ENCODE measurements at places on chromosomes 2 and 18. TPM values are rescaled to one million over a fixed set of nuclear protein-coding genes. Genes with fewer than 3 reads are reported as not detected.
A peak's percentile ranks its signal among the peaks of the same experiment; 100 is the strongest.

The REG1B gene
- total RNA-seq, result not detected

The SERPINB7 gene
- total RNA-seq, result 4.2 TPM

The COA5 gene
- total RNA-seq, result 37.5 TPM

The BOLL gene
- not detected for total RNA-seq

The ERBB4 gene
- not detected for total RNA-seq

The TMEM198 gene
- total RNA-seq, result 5.8 TPM

The UNC80 gene
- total RNA-seq, result not detected

The CAPN14 gene
- 0.35 TPM for total RNA-seq

The RUFY4 gene
- total RNA-seq, result not detected

The REG3G gene
- total RNA-seq, result not detected

DNA sequence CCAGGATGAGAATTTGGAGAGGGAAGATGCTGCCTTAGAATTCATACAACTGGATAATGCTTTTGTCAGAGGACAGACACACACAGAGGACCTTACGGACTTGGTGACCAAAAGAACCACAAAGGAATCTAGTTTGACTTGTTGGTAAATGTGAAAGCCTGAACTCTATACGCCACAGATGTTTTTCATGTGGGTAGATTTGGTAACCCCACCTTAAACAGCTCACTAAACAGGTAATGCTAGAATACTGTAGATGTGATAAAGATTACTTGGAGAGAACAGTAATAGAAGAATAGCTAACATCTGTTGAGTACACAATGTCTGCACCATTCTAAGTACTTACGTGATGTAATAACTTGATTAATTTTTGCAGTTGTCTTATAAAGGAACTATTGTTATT is 24.1 kb downstream of the ANXA4 start:
- DNase-seq, result peak; percentile 18

DNA sequence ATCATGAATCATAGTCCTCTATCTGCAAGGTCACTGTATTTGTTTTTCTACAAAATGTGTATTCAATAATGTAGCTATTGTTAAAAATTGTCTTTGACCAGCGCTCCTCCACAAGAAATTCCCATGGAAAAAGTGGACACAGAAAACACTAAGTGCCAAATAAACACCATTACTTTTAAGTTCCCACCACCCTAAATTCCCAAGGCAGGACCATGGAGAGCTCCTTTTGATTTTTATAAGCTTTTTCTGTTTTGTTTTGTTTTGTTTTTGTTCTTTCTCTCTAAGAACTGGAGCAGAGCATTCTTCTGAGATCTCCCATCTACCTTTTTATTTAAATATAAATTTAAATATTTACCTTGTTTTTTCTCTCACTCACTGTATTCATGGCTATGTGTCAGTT is 44.5 kb downstream of the LRATD1 start:
- DNase-seq, result no peak

DNA sequence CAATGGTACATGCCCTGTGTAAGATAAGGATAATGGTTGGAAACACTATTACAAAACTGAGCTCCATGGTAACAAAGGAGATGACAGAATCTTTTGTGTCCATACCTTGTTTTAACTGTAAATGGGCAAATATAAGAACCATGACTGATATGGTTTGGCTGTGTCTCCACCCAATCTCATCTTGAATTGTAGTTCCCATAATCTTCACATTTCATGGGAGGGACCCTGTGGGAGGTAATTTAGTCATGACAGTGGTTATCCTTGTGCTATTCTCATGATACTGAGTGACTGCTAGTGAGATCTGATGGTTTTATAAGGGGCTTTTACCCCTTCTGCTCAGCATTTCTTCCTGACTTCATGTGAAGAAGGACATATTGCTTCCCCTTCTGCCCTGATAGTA is 211.7 kb upstream of the RGPD4 start:
- DNase-seq, result no peak

- DNase-seq, result no peak
Observed at GRCh38 chr18:47969816-47970215, 39.4 kb upstream of the SMAD2 start.

GRCh38 chr2:190678444-190679162 is 29.7 kb downstream of the NAB1 start:
- no peak for DNase-seq

- no peak for DNase-seq
Observed at GRCh38 chr2:149899390-149899789, 311.8 kb upstream of the MMADHC start.

- no peak for DNase-seq
Observed at GRCh38 chr2:14756122-14756541, 123.6 kb downstream of the LRATD1 start.

- no peak for DNase-seq
Observed at GRCh38 chr2:165067643-165068486, 112.5 kb upstream of the SLC38A11 start.

- no peak for DNase-seq
Observed at GRCh38 chr2:238796223-238796885, 51.5 kb upstream of the TWIST2 start.

DNA sequence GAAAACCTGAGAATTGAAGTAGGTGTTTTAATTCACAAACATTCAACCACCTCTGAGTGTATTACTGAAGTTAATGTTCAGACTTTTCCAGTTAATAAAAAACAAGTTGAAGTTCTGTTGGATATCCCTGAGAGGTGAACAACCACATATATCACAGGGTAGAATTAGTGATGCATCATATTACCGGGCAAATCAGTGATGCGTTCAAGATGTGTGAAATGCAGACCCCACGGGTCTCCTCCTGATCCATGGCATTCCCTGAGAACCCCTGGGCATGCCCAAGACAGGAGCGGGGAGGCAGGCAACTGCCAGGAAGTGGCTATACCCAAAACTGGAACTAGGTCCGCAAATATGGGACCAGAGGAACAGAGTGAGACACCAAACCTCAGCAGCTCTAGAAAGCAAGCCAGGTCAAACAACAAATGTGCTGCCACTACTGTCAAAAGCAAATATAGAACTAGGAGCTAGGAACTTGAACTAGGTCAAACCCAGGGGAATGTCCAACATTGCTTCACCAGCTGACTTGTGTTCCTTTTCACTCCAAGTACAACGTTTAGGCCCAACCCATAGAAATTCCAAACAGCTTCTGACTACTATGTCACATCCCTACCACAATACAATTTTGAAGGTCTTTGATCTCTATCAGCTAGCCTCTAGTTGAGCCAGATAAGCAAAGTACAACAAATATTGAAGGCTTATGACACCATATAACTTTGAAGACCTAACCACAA is 20.2 kb downstream of the PSTPIP2 start:
- peak; percentile 69 for DNase-seq

DNA sequence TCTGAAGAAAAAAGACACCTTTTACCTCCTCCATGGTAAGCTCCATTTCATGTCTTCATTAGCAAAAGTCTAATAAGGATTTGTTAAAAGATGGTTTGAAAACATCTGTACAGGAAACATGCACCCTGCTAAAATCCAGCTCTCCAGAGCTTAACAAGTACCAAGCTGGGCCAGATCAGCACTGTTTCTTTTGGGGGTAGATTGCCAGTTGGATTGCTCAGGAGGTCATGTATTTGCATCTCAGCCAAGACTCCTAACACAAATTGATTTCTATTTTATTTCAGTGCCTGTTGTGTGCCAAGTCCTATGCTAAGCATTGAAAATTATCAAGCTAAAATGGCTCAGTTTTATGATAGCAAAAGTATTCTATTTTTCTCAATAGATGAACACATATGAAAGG is 3.4 kb upstream of the TMEM182 start:
- DNase-seq, result no peak

- DNase-seq, result no peak
Observed at GRCh38 chr18:45218436-45218835, 396.8 kb upstream of the SLC14A2 start.

- DNase-seq, result no peak
Observed at GRCh38 chr2:23618794-23619530, 234.0 kb downstream of the KLHL29 start.

GRCh38 chr2:240921311-240921994 is 15.3 kb downstream of the CROCC2 start:
- peak; percentile 75 for DNase-seq

DNA sequence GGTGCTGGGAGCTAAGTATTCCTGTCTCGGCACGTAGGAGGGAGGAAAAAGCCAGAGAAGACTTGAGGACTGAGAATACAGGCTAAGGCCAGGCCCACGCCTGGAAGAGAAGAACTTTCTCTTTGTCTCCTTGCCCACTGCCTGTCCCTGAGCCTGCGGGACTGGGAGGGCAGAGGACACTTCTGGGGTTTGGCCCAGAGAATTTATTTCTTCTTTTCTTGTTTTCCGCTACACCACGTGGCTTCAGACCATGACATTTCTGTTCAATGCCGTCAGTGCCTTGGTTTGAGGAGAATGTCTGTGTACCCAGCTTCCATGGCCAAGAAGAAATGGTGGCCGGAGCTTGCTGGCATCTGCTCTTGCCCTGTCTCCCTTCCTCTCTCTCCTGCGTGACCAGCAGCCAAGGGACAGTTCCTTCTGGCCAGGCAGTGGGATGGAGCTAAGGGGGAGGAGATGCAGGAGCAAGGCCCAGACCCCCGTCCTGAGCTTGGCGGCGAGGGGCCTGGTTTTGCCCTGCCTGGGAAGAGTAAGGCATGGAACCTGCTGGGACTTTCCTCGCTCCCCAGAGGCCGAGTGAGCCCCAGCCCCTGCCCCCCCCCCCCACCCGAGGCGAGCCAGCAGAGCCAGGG is 140.3 kb downstream of the KLHL29 start:
- DNase-seq, result no peak

DNA sequence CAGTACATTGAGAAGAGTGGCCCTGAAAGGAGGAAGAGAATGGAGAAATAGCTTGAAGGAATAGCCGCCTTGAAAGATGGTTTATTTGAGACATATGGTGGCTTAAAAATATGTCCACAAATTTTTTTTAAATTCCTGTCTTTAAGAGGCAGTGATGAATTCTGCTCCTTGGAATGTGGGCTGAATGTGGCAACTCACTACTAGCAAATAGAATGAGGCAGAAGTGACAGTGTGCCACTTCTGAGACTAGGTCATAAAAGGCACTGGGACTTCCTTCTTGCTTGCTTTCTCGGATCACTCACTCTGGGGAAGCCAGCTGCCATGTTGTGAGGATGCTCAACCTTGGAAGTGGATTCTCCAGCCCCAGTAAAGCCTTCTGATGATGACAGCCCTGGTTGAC is 67.0 kb downstream of the FAM161A start:
- no peak for DNase-seq

DNA sequence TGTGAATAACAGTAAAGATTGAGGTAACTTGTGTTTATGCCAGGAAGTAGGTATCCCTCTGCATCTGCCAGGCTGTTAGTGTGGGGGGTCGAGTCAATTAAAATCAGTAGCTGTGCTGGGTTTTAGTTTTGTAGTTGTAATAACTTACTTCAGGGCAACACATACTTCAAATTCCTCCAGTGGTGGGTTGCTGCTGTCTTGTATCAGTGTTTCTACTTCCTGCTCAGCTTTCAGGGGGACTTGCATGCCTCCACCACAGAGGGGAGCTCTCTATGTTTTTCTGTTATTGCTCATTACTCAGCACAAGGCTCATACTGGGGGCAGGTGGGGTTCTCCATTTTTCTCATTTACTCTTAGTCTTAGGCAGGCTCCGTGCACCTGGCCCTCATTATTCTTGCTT is 136.8 kb downstream of the CAPN13 start:
- no peak for DNase-seq

GRCh38 chr18:12287131-12287681 is 20.8 kb upstream of the TUBB6 start:
- DNase-seq, result peak; percentile 70

DNA sequence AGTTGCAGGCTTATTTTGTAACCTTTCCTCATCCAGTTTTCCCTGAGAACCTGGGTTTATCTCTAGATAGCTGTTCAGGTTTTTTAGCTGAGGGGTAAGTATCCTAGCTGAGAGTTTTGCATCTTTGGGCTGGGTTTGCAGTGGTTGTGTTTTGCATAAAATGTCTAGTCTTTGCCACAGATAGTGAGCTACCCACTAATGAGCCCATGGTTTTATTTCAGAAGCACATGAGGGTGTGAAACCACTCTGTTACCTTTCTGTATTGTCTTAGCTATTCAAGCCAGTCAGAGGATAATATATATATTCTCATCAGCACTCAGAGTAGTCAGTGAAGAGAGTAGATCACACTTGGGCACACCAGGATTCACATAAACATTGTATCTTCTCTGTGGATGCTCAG is 24.6 kb upstream of the TXNDC2 start:
- DNase-seq, result no peak

GRCh38 chr18:361941-362310 is 94.1 kb upstream of the THOC1 start:
- DNase-seq, result peak; percentile 64

DNA sequence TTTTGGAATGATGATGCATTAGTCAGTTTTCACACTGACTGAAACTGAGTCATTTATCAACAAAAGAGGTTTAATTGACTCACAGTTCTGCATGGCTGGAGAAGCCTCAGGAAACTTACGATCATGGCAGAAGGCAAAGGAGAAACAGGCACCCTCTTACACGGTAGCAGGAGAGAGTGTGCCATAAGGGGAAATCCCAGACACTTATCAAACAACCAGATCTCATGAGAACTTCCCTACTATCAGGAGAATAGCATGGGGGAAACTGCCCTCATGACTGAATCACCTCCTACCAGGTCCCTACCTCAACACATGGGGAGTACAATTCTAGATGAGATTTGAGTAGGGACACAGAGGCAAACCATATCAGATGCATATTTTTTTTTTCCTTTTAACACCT is 504.5 kb upstream of the VRK2 start:
- no peak for DNase-seq

DNA sequence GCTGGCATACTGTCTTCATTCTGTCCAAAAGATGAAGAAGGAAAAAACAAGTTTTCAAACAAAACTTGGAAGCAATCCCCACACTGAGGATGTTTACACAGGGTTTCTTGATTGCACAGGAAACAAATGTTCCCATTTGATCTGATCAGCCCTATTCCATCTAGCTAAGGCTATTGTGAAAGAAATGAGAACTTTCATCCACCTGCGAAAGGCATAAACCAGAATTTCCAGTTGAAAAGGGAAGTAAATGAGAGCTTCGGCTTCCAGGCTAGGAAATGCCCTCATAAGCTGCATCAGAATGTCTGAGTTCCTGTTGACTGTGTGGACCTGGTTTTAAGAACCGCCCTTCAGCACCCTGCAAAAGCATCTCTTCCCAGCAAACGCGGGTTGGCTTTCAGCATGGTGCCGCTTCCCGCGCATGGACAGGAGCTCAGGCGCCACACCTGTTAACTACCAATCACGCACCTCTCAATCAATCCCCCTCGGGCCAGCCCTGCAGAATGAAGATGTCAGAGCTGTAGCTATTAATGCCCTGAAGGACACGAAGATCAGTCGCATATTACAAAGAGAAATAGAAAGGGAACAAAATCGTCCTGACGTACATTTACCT is 850.4 kb downstream of the GALR1 start:
- DNase-seq, result no peak

DNA sequence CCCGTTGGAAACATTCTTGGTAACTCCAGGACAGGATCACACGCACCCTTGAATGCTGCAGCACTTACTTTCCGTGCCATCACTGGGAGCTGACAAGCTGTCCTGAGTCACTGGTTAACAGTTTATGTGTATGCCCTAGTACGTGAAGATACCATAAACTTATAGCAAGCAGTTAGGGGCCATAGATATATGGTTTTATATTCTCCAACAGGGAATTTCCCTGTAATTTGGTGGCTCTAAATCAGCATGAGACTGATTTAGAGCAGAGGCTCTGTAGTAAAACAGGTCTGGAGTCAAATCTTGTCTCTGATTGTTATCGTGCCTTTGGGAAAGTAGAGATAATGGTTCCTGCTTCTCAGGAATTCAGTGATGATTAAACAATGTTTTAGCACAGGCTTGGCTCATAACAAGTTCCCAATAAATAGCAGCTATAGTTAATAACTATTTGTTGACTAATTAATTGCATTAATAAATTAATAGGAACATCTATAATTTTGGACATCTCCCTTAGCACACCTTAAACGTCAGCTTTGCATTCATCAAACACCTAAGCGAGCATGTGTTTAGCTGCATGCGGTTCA is 215.2 kb downstream of the VAPA start:
- no peak for DNase-seq

Data from PC-9 (cell line).